ENCODE measurements at places on chromosomes 16 and 17.

DNA sequence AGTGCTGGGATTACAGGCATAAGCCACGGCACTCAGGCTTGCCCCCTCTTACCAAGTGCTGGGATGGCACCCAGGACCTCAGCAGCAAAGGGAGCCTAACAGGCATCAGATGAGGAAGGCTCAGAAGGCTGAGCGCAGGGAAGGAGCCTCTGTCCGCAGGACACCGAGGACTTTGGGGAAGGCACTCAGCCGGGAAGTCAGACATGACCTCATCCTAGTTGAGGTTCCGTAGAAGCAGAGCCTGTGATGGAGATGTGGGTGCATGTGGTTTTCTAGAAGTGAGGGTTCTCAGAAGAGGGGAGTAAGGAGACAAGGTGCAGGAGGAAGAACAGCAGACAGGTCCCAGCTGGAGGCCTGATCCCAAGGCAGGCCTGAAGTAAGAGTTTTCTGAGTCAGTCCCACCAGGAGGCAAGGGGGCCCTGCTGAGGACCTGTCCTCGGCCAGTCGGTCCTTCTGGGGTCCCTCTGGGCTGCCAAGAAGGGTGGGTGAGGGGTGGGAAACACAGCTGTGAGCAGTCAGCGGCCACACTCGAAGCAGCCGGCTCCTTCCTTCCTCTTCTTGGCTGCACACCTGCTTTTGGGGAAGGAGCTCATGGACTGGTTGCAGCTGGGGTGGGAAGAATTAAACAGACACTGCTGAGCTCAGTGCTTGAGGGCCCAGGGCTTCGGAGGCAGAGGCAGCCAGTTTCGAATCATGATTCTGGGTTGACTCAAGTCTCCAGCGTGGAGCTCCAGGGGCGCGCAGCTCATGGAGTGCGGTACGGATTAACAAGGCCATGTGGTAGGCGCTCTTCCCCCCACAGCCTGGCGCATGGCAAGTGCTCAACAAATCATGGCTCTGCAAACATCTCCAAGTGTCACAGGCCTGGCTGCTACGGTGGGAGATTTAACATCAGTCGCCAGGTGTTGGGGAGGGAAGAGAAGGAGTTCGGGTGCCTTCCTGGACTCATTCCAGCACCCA, 38.9 kb upstream of the SNN start:
- DNase-seq: no peak

DNA sequence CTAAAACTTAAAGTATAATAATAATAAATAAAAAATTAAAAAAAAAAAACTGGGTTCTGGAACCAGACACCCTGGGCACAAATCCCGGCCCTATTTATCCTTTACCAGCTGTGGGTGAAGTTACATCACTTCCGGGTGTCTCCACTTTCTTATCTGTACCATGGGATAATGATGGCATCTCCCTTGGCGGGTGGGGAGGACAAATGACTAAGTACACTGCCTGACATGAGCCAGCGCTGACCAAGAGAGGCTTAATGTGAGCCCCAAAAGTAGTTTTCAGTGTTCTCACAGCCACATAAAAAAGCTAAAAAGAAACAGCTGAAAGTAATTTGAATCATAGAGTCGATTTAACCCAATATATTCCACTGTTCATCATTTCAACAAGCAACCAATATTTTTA, 424.9 kb downstream of the SOX9 start:
- DNase-seq: no peak

GRCh38 chr16:19215705-19216104, 47.7 kb downstream of the SYT17 start:
- no peak for DNase-seq

DNA sequence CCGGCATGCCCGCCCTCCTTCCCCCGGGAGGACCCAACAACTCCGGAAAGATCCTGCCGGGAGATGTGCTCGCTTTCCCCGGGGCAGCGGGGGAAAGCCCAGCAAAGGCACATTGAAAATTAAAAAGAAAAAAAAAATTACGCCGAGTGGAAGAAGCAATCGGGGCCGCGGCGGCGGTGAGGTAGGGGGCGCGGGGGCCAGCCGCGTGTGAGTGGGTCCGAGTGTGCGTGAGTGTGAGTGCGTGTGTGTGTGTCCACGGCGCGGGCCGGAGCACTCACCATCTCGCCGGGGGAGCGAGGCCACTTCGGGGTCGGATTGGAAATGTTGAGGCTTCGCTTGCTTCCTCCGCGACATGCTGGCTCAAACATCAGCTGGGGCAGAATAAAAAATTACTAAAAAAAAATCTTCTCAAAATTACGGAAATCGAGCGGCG, at the start of gene SALL1:
Gene SALL1 (minus strand): TSS at position 383 of the 433 bp plus-strand sequence. CDS start 29 bp downstream, at position 354.
- no peak for DNase-seq

GRCh38 chr16:81006211-81006812, 373 bp downstream of the CMC2 start:
- no peak for DNase-seq

- peak; percentile 55 for DNase-seq
These were observed 4.2 kb downstream of the LYRM9 start for GRCh38 chr17:27888945-27889344.

All from H1 (cell line).